ENCODE measurements at places on chromosomes 7 and 10.
A peak's percentile ranks its signal among the peaks of the same experiment; 100 is the strongest.

GRCh38 chr10:99966306-99966705 is 43.4 kb downstream of the DNMBP start:
- DNase-seq, result peak; percentile 97

DNA sequence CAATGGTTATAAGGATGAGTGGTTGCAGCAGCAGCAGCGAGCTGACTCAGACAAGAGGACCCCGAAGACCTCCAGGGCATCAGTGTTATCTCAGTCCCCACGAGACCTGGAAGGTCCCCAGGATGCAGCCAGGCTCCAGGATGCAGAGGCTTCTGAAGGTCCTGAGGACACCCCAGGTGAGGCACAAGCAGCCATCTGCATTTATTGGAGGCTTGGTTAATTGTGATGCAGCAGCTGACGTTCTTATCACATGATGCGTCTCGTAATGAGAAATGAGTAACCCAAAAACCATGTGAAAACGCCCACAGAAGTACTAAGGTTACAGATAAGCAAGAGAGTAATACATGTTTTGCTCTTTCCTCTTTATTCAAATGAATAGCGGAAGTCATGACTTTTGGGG is 17.4 kb downstream of the C7orf57 start:
- peak; percentile 82 for DNase-seq

DNA sequence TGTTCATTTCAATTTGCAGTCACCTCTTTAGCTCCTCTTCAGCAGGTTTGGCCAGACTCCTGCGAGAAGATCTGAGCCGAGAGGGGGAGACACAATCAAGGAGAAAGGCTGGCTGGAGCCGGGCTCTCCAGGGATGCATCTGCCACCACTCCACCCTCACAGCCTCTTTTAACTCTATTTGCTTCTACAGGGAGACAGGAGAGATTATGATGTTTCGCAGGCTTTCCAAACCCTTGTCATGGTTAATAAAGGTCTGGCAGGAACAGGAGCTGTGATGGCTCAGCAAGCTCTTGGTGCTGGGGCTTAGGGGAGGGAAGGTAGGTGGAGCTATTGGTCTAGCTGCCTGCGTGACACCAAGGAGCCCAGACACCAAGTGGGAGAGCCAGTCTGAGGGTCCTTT is 448.1 kb upstream of the PODXL start:
- DNase-seq, result peak; percentile 34

DNA sequence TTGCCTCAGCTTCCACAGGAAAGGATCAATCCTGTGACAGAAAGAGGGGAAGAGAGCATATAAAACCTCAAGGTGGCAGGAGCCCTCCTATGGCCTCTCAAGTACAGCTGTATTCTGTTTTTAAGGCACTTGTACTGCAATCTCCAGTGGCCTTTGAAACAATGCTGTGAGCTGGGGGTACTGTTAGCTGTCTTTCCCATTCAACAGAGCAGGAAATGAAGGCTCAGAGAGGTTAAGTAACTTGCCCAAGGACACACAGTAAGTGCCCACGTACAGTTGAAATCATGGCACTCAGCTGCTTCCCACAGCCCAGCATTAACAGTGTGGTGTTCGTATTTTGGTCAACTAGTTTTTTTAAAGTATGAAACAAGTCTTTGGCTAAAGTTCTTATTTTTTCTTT is 34.0 kb downstream of the DUSP5 start:
- no peak for DNase-seq

- DNase-seq, result peak; percentile 94
Observed at GRCh38 chr10:110326351-110327032, 21.8 kb upstream of the SMNDC1 start.

GRCh38 chr10:102665904-102666509 is 21.7 kb downstream of the TRIM8 start:
- DNase-seq, result no peak

GRCh38 chr7:100552532-100552931 is 13.5 kb downstream of the AGFG2 start:
- DNase-seq, result no peak

GRCh38 chr10:27450225-27450624 is 53.9 kb upstream of the RAB18 start:
- no peak for DNase-seq

DNA sequence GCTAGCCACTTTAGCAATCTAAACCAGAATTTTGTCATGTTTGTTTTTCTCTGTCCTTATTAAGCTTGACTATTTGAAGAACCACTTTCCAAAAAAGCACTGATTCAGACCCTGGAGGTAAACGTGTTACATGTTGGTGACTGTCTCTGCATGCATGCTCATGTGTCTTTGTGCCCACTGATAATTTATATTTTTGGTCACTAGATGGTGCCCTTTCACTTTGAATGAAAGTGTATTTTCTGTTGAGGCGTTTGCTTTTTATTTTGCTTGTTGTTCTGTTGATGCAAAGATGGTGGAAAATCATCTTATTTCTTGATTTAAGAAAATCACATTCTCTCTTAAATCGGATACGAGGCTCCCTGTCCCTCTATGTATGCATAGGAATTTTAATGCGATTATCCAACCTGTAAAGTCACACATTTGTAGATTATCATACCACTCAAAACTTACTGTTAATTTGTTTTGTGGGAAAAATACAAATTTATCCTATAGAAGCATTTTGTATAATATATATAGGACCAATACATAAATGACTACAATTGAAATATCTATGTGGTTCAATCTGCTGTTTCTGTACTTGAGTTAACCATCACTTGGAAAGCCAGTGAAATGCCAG is 269.3 kb downstream of the BICC1 start:
- no peak for DNase-seq

DNA sequence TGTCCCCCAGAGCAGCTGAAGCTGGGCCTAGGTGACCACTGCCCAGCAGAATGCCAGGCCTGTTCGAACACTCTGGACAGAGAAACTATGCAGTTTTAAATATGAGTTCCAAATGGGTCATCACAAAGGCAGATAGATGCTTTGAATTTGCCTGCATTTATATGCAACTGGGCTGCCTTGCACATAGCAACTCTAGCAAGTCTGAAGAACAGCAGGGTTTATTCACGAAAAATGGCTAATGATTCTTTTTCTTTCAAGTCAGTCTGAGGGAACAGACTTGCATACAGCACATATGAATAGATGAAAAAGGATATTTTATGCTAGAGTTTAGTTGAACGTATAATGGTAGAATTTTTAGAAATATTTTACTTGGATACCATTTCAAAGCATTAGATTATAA is 68.5 kb downstream of the SLC35B4 start:
- DNase-seq, result no peak

- no peak for DNase-seq
Observed at GRCh38 chr7:96484091-96484490, 162.2 kb upstream of the SLC25A13 start.

GRCh38 chr7:133108023-133108422 is 26.1 kb upstream of the CHCHD3 start:
- DNase-seq, result no peak

DNA sequence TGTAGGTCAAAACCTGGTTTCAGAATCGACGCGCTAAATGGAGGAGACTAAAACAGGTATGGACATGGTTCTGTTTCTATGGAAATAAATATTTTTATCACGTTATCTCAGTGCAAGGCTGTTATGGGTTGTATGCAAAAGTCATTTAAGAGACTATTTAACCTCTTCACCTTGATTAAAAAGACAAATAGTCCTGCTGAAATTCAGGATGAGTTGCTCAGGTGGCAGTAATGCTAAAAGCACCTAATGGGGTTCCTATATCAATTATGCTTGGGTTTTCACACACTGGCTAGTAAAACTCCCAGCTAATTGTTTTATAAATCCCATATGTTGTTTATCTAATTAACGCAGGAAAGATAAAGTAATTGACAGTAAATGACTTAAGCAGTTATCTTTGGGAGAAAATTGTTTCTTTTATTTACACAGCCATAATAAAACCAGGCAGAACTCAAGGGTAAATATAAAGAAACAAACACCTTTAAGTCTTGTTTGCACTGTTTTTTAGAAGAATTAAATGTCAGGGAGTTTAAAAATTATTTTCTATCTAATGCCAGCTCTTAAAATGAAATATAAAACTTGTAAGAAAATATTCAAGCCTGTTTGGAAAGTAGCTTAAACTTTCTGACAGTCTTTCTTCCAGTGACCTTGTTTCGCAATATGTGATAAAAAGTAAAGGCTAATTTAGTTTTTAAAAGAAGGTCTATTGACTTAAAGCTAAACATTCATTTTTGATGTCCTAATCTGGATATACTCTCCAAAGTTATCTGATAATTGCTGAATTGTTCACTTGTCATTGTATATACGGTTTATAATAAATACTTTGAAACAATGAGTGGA is 3.2 kb downstream of the HHEX start:
- DNase-seq, result no peak

- DNase-seq, result no peak
Observed at GRCh38 chr7:78296046-78296597, 497.5 kb downstream of the PHTF2 start.

GRCh38 chr10:114151486-114151885 is 22.5 kb downstream of the CCDC186 start:
- DNase-seq, result peak; percentile 90

- peak; percentile 47 for DNase-seq
Observed at GRCh38 chr7:129144095-129144833, at the start of gene TSPAN33. TSS of gene TSPAN33 (plus strand) at chr7:129144707. CDS start at chr7:129144981, 274 bp downstream.

- peak; percentile 71 for DNase-seq
Observed at GRCh38 chr10:133278577-133279265, 2.1 kb upstream of the ADAM8 start.

DNA sequence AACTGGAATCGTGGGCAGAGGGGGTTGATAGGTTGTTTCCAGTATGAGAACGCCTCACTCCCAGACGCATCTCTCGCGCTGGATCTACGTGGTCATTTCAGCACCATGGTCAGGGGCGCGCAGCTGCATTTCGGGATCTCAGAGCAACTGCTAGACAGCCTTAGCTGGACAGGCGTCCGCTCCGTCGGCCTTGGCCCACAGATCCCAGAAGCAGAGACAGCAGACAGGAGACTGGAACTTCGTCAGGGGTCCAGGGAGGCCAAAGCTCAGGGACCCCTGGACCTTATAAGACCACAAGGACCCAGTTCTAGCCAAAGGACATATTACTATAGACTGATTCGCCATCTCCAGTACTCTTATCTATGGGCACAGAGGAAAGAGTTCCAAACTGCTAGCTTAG is 5.3 kb downstream of the NEUROG3 start:
- DNase-seq, result peak; percentile 23

DNA sequence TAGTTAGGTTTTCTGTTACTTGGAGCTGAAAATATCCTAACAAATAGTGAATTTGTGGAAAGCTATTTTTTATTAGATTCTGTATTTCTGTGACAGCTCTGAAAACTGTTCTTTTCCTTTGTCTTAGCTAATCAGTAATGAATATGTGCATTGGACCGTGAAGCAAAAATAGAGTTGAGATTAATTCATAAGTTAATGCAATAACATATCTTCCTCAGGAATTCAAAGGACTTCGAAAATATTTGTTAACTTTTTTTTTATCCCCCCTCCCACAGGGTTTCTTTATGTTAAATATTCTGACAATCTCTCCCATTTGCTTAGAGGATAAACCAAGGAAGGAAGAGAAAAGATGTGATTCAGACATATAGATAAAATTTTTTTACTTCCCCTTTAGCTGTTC is 101.4 kb downstream of the PODXL start:
- no peak for DNase-seq

DNA sequence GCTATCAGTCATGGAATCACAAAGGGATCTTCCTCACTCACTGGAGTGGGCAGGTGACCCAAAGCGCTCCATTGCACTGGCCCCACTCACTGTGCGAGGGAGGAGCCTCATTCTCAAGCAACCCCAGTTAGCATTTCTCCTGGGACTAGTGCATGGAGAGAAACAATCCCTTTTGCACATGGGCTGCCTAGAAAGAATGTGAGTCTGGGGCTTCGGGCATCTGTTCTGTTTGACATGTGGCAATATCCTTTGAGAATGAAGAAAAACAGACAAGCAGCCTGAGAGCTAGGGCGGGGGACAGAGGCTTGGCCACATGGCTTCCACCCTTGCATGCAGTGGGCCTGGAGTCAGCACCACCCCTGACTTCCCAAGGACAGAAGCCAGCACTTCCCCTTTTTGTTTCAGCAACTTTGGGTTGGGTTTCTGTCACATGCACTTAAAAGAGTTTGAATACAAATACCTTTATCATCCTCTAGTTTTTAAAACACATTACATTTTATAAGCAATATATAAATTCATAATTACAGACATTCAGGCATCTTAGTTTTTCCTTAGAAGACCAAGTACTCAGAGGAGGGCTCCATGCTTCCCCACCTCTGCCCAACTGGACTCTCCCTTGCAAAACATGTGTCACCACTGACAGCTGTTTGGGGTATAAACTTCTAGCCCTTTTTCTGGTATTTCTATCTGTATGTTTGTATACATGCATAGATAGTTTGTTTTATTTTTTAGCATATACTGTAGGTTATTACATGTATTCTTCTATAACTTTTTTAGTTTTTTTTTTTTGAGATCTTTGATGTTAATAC is 73.8 kb downstream of the RBM20 start:
- no peak for DNase-seq

- DNase-seq, result no peak
Observed at GRCh38 chr7:137935884-137936508, 65.9 kb downstream of the CREB3L2 start.

DNA sequence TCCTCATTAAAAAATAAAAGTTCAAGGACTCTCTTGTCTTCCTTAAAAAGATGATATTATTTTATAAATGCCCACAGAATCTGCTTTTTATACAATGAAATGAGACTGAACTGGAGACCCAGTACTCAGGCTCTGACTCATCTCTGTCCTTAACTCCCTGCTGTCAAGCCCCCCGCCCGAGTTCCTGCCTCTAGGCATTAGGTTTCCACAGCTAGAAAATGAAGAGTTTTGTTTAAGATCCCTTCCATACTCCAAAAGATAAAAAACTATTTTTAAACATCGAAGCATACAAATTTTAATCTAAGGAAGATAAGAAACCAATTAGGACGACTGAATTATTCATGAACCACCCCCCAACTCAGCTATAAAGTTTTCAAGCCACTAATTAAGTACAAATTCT is 97.7 kb upstream of the FEZF1 start:
- DNase-seq, result no peak

GRCh38 chr7:142939226-142939910 is at the start of gene LLCFC1:
TSS of gene LLCFC1 (plus strand) at chr7:142939484. CDS start at chr7:142939622, 138 bp downstream.
- no peak for DNase-seq

DNA sequence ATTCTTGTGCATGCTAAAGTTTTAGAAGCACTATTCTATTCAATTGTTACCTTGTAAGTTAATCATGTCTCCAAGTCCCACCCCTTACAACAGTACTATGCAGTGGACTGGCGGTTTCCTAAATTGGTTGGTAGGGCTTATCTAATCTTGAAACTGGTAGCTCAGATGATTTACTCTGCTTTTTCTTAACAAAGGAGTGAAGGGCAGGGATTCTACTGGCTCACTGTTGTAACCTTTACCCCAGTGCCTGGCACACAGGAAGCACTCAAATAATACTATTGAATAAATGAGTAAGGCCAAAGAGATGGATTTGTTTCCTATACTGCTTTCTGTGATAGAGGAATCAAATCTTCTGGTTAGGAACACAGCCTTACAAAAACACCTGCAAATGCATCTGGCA is 46.0 kb upstream of the CYCS start:
- no peak for DNase-seq
